Mammary epithelial cell (primary cell): ENCODE measurements at places on chromosomes 12 and 14. TPM values are rescaled to one million over a fixed set of nuclear protein-coding genes. Genes with fewer than 3 reads are reported as not detected.

- peak; percentile 45 for DNase-seq
These were observed 657 bp downstream of the PEBP1 start for GRCh38 chr12:118136559-118137003.

DNA sequence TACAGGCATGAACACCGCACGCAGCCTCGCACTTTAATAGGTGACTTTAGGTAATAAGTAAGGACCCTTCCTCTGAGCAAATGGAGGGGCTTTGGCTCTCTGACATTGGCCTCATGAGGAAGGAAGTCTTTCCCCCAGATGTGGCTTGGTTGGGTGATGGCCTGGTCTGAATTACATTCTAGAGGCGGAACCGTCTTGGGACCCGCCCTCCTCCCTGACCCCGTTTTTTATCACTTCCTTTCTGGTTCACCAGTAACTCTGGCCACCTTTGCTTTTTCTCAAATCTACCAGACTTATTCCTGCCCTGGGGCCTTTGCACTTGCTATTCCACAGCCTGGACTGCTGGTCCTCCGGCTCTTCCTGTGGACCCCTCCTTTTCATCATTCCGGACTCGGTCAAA, 13.4 kb downstream of the ALDH2 start:
- no peak for DNase-seq

DNA sequence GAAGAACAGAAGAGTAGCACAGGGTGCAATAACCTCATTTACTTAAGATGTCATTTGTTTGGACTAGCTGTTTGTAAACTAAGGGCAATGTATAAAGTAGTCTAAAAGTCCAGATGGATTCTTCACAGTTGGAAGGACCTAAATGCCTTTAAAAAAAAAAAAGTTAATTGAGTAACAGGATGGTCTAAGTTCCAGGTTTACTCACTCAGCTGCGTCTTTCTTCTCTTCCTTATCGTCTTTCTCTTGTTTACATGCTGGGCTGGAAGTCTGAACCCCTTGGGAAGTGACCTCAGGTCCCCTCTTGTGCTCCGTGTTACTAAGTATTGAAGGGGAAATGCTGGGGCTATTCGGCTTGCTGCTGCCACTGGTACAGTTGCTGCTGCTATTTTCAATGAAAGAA, 82.5 kb downstream of the SH2B3 start:
- DNase-seq, result no peak

GRCh38 chr12:117404203-117404853, 42.9 kb upstream of the NOS1 start:
- DNase-seq, result no peak

KRT71 gene
- not detected for total RNA-seq

DNA sequence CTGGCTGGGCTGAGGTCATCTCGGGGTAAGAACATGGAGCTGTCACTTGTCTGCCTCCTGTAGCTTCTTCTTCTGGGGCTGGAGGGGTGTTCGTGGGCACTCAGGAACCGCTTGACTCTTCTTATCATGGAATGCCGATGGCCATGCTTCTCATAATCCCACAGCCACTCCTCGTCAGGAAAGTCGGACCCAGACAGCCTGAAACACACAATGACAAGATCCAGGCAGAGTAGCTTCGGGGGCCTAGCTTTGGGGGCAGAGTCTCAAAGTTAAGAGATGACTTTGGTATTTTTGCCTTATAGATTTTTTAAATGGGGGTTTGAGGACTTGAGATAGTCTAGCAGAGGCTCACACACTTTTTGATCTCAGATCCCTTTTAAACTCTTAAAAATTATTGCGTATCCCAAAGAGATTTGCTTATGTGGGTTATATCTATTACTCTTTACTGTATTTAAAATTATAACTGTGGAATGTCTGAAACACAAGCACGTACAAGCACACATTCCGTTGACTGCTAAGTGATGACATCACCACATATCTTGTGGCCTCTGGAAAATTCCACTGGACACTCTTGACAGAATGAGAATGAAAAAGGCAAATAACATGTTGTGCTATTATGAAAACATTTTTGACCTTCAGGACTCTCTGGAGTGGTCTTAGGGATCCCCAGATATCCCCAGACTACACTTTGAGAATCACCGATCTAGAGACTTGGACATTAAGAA, 43.3 kb downstream of the BEST3 start:
- DNase-seq, result peak; percentile 76

C14orf119 gene
- 39.2 TPM for total RNA-seq

DNA sequence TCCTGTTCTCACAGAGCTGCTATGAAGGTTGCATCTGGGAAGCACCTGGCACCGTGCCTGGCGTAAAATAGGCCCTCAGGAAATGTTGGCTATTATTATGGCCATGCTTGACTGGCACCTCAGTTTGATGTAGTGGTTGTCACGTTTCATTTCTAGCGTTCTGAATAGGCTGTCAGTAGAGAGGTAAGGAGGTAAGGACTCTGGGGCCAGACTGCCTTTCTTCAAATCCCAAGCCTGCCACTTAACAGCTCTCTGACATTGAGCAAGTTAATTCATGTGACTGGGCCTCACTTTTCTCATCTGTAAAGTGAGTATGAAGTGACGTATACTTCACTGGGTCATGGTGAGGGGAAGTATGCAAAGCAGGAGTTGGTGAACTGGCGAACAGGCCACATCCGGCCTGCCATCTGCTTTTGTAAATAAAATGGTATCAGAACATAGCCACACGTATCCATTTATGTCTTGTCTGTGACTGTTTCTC, 196.2 kb downstream of the CACNA1C start:
- no peak for DNase-seq

DNA sequence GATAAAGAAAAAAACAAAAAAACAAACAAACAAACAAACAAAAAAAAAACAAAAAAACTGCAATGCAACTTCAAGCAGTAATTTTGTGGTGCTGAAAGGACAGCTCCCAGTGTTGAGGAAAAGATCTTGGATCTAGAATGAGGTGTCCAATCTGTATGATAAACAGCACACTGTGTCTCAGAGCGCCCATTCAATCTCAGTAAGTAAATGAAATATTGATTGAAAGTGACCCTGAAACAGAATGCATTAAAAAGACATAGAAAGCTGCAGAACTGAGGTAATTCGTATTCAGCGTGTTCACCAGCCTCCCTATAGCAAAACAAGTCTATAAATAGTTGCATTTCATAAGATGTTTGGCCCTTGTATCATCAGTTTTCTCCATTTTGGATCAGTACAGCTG, 153.0 kb downstream of the NOVA1 start:
- DNase-seq, result no peak

ADCY4 gene
- total RNA-seq, result 0.21 TPM in 1 of 2 replicates, not detected in the other
